ENCODE measurements at places on chromosomes 4 and X.

DNA sequence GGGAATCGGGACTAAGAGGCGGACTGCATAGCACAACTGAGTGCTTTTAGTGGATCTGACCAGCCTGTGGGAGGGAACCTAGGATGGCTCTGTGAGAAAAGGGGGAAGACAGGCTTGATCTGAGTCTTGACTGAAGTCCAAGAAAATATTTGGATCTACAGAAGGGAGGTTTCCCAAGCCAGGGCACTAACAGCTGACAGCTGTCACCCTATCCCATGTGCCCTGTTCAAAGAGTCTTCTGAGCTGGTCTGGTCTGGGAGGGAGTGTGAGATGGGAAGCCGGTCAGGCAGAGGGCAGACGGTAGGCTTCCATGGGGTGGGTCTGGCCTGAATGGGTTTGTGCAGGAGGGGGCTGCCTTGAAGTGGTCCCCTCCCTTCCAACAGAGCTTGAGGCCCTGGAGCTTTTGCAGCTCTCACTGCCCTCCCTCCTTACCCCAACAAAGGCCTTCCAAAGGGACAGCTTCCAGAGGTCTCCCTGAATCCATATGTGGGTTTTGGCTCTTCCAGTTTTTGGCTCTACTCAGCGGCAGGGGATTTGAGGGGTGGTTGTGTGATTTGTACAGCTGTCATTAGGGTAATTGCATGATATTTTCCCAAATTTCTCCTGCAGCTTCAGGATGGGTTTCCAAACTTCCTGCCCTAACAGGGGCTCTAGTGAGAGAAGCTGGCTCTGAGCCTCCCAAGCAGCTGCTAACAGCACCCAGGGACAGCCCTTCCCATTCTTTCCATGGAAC lies 643.7 kb downstream of the BCOR start:
- no peak overlapping the region for H3K27ac ChIP-seq
- H3K27me3 ChIP-seq = no peaks in the 10 kb centered on the region
- no peak overlapping the region for H3K4me3 ChIP-seq
- H3K36me3 ChIP-seq = no peaks in the 10 kb centered on the region
- DNase-seq = no peak

DNA sequence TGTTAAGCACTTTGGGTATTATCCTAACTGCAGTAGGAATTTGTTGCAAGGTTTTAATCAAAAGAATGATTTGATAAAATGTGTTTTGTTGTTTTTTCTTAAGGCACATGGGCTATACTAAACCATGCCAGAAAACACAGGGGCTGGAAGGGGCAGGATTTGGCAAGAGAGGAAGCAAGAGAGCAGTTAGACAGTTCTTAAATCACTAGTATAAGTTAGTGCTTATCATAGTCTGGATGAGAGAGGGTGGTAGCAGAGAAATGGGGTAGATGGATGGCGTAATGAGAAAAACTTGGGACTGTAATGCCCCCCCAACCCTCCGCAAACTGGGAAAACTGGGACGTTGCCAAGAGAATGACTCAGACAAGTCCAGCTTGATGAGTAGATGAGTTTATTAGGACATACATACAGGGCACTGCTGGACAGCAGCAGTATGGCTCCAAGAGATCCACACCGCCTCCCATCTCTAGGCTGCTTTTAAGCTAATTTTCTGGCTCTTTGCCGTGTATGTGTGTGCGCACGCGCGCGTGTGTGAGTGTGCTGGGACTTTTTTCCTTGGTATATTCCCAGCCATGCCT lies 151.5 kb downstream of the PDLIM5 start:
- H3K27me3 ChIP-seq = no peaks in the 10 kb centered on the region
- DNase-seq = no peak
- no peak overlapping the region for H3K27ac ChIP-seq
- H3K4me3 ChIP-seq = no peak overlapping the region

DNA sequence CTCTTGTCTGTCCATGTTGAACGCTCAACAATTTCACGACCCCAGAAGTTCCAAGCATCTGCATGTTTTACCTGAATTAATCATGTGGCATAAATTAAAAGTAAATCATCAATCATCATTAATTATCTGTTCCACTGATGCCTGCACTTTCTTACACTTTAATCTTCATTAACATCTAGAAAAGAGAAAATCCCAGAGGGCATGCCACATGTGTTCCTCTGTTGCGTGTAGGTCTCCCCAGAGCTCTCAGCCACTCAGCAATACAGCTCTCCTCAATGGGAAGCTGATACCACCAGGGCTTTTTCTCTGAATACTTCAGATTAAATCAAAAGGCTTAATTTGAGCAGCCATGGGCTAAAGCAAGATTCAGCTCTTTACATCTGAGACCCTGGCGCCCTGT lies 722.4 kb upstream of the TENM3 start:
- H3K36me3 ChIP-seq = no peaks in the 10 kb centered on the region
- no peak for DNase-seq
- H3K27ac ChIP-seq = no peak overlapping the region
- no peak overlapping the region for H3K4me3 ChIP-seq
- no peaks in the 10 kb centered on the region for H3K27me3 ChIP-seq
- H3K4me1 ChIP-seq = no peaks in the 10 kb centered on the region

DNA sequence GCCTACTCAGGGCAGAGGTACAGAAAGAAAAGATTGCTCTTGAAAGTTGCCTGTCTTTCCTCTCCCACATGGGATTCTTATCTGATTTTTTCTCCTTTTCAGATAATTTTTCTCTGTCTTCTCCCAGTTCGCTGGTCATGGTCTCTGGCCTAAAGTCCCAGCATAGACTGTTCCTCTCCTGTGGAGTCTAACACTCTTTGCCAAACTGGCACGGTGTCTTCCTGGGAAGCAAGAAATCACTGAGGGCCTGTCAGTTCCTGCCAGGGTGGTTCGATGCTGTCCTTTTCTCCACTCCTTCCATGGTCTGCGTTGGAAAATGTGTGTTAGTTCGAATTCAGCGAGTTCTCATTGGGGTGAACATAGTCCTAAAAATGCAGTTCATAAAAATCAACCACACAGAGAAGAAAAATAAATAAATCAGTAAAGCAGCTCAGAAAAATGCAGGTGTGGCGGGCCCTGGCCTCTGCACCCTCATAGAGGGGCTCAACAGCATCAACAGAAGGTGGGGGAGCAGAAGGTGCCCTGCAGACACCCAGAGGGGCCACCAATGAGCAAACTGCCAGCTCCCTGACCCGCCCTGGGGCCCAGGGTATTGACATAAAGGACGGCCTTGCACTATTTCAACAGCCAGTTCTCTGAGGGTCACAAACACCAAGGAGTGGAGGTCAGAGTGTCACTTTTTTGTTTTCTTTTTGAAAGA lies 2.1 kb downstream of the RGN start:
- H3K4me3 ChIP-seq = no peak overlapping the region
- H3K27ac ChIP-seq = no peak overlapping the region

DNA sequence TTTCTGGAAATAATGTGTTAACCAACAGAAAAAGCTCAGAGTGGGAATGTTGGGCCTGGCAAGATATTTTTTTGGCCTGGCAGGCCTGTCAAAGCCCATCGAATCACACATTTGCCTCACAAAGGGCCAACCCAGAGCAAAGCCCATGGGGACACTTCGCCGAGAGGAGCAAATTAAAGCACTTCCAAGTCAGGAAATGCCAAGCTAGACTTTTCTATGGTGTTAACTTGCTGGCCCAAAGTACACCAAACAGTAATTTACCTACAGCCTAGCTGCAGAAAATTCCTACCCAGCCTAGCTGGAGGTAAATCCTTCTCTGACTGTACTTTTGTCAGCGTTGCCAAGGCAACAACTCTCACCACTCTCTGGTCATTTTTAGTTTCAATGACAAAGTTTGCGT lies 288.6 kb upstream of the LDB2 start:
- H3K36me3 ChIP-seq = no peaks in the 10 kb centered on the region
- no peak overlapping the region for H3K27ac ChIP-seq
- H3K27me3 ChIP-seq = no peaks in the 10 kb centered on the region
- H3K4me1 ChIP-seq = no peaks in the 10 kb centered on the region
- no peak for DNase-seq

- H3K4me1 ChIP-seq = no peaks in the 10 kb centered on the region
- no peak for DNase-seq
- H3K36me3 ChIP-seq = no peaks in the 10 kb centered on the region
- no peak overlapping the region for H3K4me3 ChIP-seq
- H3K27ac ChIP-seq = no peak overlapping the region
Measured at GRCh38 chrX:126170720-126171119, 4.6 kb upstream of the DCAF12L2 start.

DNA sequence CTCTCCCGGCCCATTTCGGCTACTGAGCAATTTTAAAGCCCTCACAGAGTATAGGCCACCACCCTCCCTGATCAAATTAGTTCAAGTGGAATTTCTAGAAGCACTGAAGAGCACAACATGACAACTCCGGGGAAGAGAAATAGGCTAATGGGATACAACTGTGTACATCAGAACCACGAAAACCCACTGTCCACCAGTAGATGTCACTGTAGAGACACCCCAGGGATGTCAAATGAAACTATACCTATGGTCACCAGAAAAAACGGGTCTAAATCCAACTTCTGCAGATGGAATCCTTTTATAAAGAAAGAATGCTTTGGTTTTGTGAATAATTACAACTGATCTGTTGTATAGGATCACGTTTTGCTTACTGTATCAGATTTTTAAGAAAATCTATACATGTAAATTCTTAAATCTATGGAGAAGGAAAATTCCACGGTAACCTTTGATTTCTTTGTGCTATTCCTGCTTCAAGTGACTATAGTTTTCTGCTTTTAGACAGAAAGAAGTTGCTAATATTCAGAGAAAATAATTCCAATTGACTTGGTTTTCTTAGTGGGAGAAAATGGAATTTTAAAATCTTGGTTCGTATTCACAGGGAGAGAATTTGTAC lies 29.5 kb upstream of the MAP3K15 start:
- H3K4me3 ChIP-seq = no peak overlapping the region
- DNase-seq = peak; percentile 47
- no peak overlapping the region for H3K27ac ChIP-seq
- H3K27me3 ChIP-seq = peaks cover 32% of the 10 kb centered on the region

- no peak for DNase-seq
- H3K36me3 ChIP-seq = no peaks in the 10 kb centered on the region
- H3K4me3 ChIP-seq = no peak overlapping the region
- no peaks in the 10 kb centered on the region for H3K4me1 ChIP-seq
- no peak overlapping the region for H3K27ac ChIP-seq
- no peaks in the 10 kb centered on the region for H3K27me3 ChIP-seq
Measured at GRCh38 chr4:53847965-53848364, 216.4 kb downstream of the CHIC2 start.
